Esophagus muscularis mucosa (tissue), 4 donors: ENCODE measurements at places on chromosomes 13 and 19. TPM values are rescaled to one million over a fixed set of nuclear protein-coding genes. Genes with fewer than 3 reads are reported as not detected.
A peak's percentile ranks its signal among the peaks of the same experiment; 100 is the strongest.

GRCh38 chr19:6572217-6572616, 18.7 kb downstream of the CD70 start:
- DNase-seq = no peak
- H3K4me1 ChIP-seq = no peaks in the 10 kb centered on the region
- H3K27ac ChIP-seq = no peak overlapping the region

- H3K36me3 ChIP-seq = no peaks in the 10 kb centered on the region
- H3K4me1 ChIP-seq = no peaks in the 10 kb centered on the region
- no peaks in the 10 kb centered on the region for H3K27me3 ChIP-seq
- no peak for DNase-seq
- H3K27ac ChIP-seq = no peak overlapping the region
- H3K4me3 ChIP-seq = no peak overlapping the region
Observed at GRCh38 chr13:99577934-99578917, 77.0 kb downstream of the TM9SF2 start.

- DNase-seq = no peak
- no peaks in the 10 kb centered on the region for H3K27me3 ChIP-seq
- H3K4me3 ChIP-seq = no peak overlapping the region
- H3K36me3 ChIP-seq = no peaks in the 10 kb centered on the region
- peaks cover 3% of the 10 kb centered on the region for H3K4me1 ChIP-seq
Observed at GRCh38 chr19:33860312-33861090, 63.8 kb downstream of the KCTD15 start.

DNA sequence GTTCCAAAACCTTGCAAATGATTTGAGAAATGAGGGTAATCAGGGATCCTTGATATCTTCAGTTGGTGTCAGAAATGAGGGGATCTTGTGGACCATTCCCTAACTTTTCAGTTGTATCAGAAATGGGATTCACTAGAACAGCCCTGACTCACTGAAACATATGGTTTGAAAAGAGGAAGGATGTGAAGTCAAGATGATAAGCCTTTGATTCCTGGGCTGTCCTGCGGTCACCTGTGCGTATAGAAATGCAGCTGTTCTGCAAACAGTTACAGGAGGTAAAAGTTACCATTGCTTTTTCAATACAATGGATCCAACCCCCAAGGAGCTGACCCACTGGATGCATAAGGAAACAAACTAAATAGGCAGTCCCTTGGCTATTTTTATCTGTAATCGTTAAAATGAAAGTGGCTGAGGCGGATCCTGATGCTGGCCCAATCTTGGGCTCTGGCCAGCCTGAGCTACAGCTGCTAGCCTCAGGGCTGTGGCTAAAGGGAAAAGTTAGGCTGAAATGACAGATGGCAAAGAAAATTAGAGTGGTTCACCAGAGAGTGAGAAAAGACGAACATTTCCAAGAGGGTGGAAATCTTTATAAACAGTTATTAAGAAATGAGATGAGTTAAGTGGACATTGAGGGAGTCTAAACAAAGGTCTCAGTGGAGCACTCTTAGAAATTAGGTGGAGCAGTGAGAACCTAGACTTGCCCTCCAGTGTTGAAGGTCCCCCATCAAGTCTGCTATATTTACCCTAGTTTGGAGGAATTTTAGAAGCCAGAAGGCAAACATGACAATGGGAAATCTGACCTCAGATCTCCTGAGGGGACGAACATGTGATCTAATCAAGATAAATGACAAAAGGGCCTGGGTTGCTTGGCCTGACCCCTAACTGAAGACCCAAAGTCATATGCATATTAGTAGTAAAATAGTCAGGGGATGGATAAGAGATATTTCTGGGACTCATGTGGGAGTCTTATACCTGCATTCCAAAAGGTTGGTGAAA, 7.6 kb downstream of the SIGLECL1 start:
- no peaks in the 10 kb centered on the region for H3K4me1 ChIP-seq
- no peak for DNase-seq
- peaks cover 14% of the 10 kb centered on the region for H3K27me3 ChIP-seq
- no peaks in the 10 kb centered on the region for H3K36me3 ChIP-seq
- no peak overlapping the region for H3K27ac ChIP-seq

- H3K4me1 ChIP-seq = no peaks in the 10 kb centered on the region
- DNase-seq = no peak
- no peak overlapping the region for H3K4me3 ChIP-seq
- H3K27ac ChIP-seq = no peak overlapping the region
- H3K27me3 ChIP-seq = no peaks in the 10 kb centered on the region
Observed at GRCh38 chr13:75071796-75072195, 410.2 kb downstream of the TBC1D4 start.

- no peaks in the 10 kb centered on the region for H3K27me3 ChIP-seq
- DNase-seq = no peak
- H3K4me3 ChIP-seq = peak overlapping the region; percentile 72
- peaks cover 8% of the 10 kb centered on the region for H3K36me3 ChIP-seq
Observed at GRCh38 chr19:677201-677600, 1.0 kb downstream of the FSTL3 start.

DNA sequence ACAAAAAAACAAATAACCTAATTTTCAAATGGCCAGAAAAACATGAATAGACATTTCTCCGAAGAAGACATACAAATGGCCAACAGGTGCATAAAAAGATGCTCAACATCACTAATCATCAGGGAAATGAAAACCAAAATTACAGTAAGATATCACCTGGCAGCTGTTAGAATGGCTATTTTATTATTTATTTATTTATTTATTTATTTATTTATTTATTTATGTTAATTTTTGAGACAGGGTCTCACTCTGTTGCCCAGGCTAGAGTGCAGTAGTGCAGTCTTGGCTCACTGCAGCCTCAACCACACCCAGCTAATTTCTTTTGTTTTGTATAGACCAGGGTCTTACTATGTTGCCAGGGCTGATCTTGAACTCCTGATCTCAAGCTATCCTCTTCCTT, 27.1 kb upstream of the LATS2 start:
- H3K27me3 ChIP-seq = no peaks in the 10 kb centered on the region
- no peak overlapping the region for H3K27ac ChIP-seq

- peaks cover 28% of the 10 kb centered on the region for H3K4me1 ChIP-seq
- peak within 1 kb of the TSS; percentile 92 for H3K27ac ChIP-seq
- peaks cover 52% of the 10 kb centered on the region for H3K27me3 ChIP-seq
- H3K4me3 ChIP-seq = peak within 1 kb of the TSS; percentile 65
- no peaks in the 10 kb centered on the region for H3K36me3 ChIP-seq
Observed at GRCh38 chr19:5804516-5805461, at the start of gene NRTN. Gene NRTN, plus strand, starts transcription at chr19:5805067. Its CDS starts 19,099 bp downstream, at chr19:5824166.

DNA sequence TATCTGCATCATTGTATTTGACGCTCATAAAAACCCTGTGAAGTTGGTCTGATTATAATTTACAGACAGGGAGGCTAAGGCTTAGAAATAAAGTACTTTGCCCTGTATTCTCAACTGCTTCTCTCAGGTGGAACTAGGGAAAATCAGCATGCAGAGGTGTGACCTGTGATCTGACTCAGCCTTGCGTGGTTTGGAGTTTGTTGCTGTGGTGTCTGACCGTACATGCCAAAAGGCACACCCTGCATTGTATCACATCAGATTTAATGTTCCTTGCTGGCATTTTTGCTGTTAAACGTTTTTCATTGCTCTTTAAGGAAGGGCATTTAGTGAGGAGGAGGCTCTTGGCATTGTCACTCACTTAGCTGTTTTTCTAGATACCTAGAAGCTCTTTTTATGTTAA, 58.8 kb upstream of the C1QTNF9B start:
- H3K27me3 ChIP-seq = no peaks in the 10 kb centered on the region
- DNase-seq = no peak
- H3K27ac ChIP-seq = no peak overlapping the region
- H3K4me1 ChIP-seq = no peaks in the 10 kb centered on the region

GRCh38 chr13:110578363-110578762, 16.8 kb upstream of the RAB20 start:
- peaks cover 16% of the 10 kb centered on the region for H3K27me3 ChIP-seq
- H3K4me1 ChIP-seq = no peaks in the 10 kb centered on the region
- DNase-seq = no peak
- H3K27ac ChIP-seq = no peak overlapping the region
- no peaks in the 10 kb centered on the region for H3K36me3 ChIP-seq
- no peak overlapping the region for H3K4me3 ChIP-seq

GRCh38 chr13:33543089-33543459, 257.5 kb upstream of the STARD13 start:
- peaks cover 44% of the 10 kb centered on the region for H3K4me1 ChIP-seq
- DNase-seq = no peak
- peak overlapping the region; percentile 92 for H3K27ac ChIP-seq
- H3K36me3 ChIP-seq = no peaks in the 10 kb centered on the region
- H3K4me3 ChIP-seq = peak overlapping the region; percentile 49

DNA sequence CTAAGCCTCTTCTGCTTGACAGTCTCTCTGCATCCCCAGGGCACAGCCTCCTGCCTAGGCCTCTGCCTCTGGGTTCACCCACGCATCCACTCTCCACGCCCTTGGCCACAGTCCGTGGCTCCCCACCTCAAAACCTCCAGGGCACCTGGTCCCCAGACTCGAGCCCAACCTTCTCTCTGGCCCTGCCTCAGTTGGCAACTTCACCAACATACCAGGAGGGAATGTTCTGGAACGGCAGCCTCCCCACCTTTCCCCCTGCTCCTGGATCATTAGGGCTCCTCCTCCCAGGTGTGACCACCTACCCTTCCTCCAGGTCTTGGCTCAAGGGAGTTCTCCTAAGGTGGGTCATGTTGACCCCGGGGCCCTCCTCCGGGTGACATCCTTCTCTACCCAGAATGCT, 69.1 kb downstream of the SOX1 start:
- no peaks in the 10 kb centered on the region for H3K36me3 ChIP-seq
- DNase-seq = no peak
- no peaks in the 10 kb centered on the region for H3K27me3 ChIP-seq

GRCh38 chr19:480016-480855, 16.1 kb upstream of the MADCAM1 start:
- DNase-seq = no peak
- H3K27me3 ChIP-seq = no peaks in the 10 kb centered on the region
- no peaks in the 10 kb centered on the region for H3K36me3 ChIP-seq
- H3K4me1 ChIP-seq = peaks cover 7% of the 10 kb centered on the region

GRCh38 chr19:42606660-42607351, 12.1 kb upstream of the CEACAM8 start:
- H3K36me3 ChIP-seq = no peaks in the 10 kb centered on the region
- H3K27ac ChIP-seq = no peak overlapping the region
- H3K4me1 ChIP-seq = no peaks in the 10 kb centered on the region
- no peaks in the 10 kb centered on the region for H3K27me3 ChIP-seq
- DNase-seq = peak; percentile 87

DNA sequence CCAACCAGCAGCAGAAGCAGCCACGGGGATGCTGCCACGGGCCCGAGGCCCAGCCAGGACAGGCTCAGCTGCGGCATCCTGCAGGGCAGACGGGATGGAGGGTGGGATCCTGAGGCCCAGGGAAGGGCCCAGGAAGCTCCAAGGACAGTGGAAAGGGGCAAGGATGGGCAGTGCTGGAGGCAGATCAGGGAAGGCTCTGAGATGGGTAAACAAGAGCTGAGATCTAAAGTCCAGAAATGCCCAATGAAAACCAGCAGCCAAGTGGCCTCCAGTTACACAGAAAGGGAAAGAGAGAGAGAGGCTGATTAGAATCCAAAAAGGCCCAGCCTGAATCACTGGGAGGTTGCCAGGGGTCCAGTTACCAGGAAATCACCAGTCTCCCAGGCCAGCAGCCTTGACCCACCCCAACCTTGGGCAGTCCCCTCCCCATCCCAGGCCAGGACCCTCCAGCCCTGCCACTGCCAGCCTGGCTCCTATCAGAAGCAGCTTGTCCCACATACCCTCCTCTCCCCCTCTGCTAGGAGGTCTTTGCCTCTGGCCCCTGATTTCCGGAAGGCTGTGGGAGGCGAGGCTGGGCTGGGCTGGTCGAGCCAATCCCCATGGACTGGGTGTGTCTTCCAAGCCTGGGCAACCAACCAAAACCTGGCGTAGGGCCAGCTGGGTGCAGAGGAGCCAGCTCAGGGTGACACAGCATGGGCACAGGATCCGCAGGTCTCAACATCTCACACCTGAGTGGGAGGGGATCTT, at the start of gene CYP4F11:
Gene CYP4F11 (minus strand): TSS at position 198 of the 747 bp plus-strand sequence. CDS start 121 bp downstream, at position 77.
- no peak within 1 kb of the TSS for H3K4me3 ChIP-seq
- no peaks in the 10 kb centered on the region for H3K27me3 ChIP-seq
- no peaks in the 10 kb centered on the region for H3K36me3 ChIP-seq
- H3K4me1 ChIP-seq = no peaks in the 10 kb centered on the region
- no peak within 1 kb of the TSS for H3K27ac ChIP-seq

- H3K4me1 ChIP-seq = no peaks in the 10 kb centered on the region
- no peaks in the 10 kb centered on the region for H3K36me3 ChIP-seq
- H3K27me3 ChIP-seq = no peaks in the 10 kb centered on the region
- no peak overlapping the region for H3K27ac ChIP-seq
Observed at GRCh38 chr13:22422023-22422422, 751.1 kb downstream of the FGF9 start.

- no peaks in the 10 kb centered on the region for H3K36me3 ChIP-seq
- DNase-seq = no peak
- no peaks in the 10 kb centered on the region for H3K27me3 ChIP-seq
- peaks cover 5% of the 10 kb centered on the region for H3K4me1 ChIP-seq
- no peak overlapping the region for H3K27ac ChIP-seq
- H3K4me3 ChIP-seq = no peak overlapping the region
Observed at GRCh38 chr13:30510811-30511371, 45.2 kb upstream of the HMGB1 start.

GRCh38 chr13:95642028-95642621, 2.4 kb downstream of the DZIP1 start:
- peak overlapping the region; percentile 48 for H3K27ac ChIP-seq
- peak overlapping the region; percentile 61 for H3K4me3 ChIP-seq
- H3K4me1 ChIP-seq = peaks cover 44% of the 10 kb centered on the region
- no peak for DNase-seq

GRCh38 chr19:18660051-18660910, 23.2 kb upstream of the CRTC1 start:
- peaks cover 10% of the 10 kb centered on the region for H3K36me3 ChIP-seq
- DNase-seq = no peak
- H3K27me3 ChIP-seq = no peaks in the 10 kb centered on the region
- H3K27ac ChIP-seq = peak overlapping the region; percentile 87

- no peak overlapping the region for H3K27ac ChIP-seq
- no peak overlapping the region for H3K4me3 ChIP-seq
- no peaks in the 10 kb centered on the region for H3K27me3 ChIP-seq
Observed at GRCh38 chr19:38009650-38010242, 102.7 kb downstream of the SIPA1L3 start.

- H3K36me3 ChIP-seq = no peaks in the 10 kb centered on the region
- H3K4me3 ChIP-seq = no peak overlapping the region
- DNase-seq = no peak
- no peaks in the 10 kb centered on the region for H3K27me3 ChIP-seq
- no peak overlapping the region for H3K27ac ChIP-seq
Observed at GRCh38 chr13:72259528-72259927, 392.5 kb upstream of the DACH1 start.

DNA sequence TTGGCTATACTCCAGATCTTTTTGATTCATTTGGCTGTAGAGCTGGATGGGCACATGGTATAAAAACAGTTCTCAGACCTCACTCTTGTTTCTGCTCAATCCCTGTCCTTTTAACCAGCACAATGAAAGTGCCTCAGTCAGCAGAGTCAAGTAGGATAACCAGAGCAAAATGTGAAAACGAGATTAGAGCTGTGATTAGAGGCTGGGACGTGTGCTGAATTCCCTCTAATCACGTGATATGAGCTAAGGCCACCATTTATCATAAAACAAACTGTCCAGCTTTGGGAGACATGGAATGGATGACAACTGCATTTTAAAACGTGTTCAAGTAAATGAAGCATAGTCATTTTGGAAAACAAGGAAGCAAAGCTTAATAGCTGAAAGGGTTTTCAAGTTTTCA, 54.1 kb downstream of the GJA3 start:
- no peak for DNase-seq
- H3K27ac ChIP-seq = no peak overlapping the region
- H3K4me3 ChIP-seq = no peak overlapping the region
- H3K27me3 ChIP-seq = no peaks in the 10 kb centered on the region

The ZNF256 gene
- total RNA-seq = 5.2 TPM

The IGFL4 gene
- not detected for total RNA-seq

The ZNF730 gene
- total RNA-seq = not detected

The DAND5 gene
- total RNA-seq = not detected

The PSG6 gene
- not detected for total RNA-seq

The F10 gene
- 4.6 TPM for total RNA-seq

The TTC9B gene
- not detected for total RNA-seq

The ATF5 gene
- 22.0 TPM for total RNA-seq

The ZNF497 gene
- total RNA-seq = 0.42 TPM

The PEX11G gene
- total RNA-seq = 1.7 TPM

The ZNF439 gene
- 6.6 TPM for total RNA-seq
